Stimulated activated CD4-positive, alpha-beta T cell treated with anti-CD3 and anti-CD28 coated beads, TNF-alpha, amount 100 ng/mL, for 24 hours (primary cell): ENCODE measurements at places on chromosomes 6 and 20.

- no peak for DNase-seq
Measured at GRCh38 chr20:23320317-23320716, 30.3 kb upstream of the NXT1 start.

DNA sequence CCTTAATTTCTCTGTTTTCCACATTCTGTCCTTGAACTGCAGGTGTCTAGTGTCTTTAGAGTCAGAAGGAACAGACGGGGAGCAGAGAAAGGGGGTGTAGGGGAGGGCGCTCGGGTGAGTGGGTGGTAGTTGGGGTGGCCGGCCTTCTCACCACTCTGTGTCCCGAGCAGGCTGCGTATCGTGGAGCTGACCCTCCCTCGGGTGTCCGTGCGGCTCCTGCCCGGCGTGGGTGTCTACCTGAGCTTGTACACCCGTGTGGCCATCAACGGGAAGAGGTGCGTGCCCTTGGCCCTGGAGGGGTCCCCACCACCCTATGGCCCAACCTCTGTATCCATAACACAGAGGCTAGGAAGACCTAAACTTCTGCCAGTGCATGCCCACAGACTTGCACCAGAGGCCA, 5.3 kb downstream of the BPIFB4 start:
- DNase-seq: no peak

DNA sequence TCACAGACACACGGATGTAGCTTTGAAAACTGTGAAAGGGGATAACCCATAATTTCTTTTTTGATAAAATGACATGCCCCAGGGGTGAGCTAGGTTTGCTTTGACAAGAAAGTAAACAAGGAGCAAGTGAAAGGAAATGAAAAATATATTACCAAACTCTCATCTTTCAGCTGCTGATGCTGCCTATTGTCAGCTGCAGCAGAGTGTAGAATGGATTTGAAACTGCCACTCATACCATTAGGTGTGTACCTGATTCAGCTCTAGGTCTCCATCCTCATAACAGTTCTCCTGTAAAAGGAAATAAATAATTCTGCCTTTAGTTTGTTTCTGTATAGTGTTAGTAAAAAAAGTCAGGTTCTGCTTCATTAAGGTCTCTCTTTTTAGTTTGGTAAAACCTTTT, 415.1 kb upstream of the MARCKS start:
- no peak for DNase-seq

DNA sequence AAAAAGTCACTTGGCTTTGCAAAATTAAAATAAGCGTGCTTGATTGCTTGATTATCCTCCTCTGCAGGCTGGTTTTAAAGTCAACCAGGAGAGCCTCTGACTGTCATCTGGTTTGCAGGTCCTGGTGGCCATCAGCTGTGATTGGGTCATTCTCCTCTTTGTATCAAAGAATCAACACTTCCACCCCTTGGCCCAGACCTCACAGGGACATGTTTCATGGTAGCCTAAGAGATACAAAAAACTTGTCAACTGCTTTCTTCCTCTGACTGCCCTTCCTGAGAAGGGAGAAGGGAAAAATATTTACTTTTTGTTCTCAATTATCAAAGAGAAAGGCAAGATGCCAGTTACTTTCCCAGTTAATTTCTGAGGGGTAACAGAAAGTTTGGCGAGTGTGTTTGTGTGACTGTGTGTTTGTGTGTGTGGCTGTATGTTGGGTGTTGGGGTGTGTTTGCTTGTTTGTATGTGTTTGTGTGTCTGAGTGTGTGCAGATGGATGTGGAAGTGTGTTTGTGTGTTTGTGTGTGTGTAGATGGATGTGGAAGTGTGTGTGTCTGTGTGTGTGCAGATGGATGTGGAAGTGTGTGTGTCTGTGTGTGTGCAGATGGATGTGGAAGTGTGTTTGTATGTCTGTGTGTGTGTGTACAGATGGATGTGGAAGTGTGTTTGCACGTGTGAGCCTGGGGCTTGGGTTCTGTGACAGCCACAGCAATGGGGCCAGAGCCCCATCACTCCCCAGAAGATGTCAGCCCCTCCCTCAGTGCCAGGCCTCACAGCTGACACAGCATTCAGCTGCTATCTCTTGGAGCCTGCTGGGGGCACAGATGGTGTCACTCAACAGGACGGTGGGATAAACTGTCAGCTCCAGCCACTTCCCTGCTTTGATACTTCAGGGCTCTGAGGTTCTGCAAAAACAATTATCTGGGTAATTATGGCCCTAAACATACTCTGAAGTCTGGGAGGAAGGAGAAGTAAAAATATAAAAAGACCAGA, 98.6 kb upstream of the RNF24 start:
- DNase-seq: no peak

- DNase-seq: no peak
Measured at GRCh38 chr6:167733740-167734661, 92.7 kb upstream of the AFDN start.

DNA sequence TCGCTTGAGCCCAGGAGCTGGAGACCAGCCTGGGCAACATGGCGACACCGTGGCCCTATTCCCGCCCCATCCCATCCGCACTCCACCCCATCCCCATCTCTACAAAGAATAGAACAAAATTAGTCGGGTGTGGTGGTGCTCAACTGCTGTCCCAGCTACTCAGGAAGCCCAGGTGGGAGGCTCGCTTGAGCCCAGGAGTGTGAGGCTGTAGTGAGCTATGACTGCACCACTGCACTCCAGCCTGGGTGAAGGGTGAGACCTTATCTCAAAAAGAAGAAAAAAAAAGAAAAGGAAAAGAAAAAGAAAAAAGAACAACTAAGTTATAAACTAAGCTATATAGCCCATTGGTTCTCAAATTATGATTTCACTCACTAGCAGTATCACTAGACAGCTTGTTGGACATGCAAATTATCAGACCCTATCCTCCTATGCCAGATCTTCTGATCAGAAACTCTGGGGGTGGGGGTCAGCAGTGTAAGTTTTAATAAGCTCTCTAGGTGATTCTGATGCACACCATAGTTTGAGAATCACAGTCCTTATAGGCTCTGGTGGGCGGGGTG, 491 bp upstream of the ITCH start:
- no peak for DNase-seq

- no peak for DNase-seq
Measured at GRCh38 chr6:24761851-24762250, 12.9 kb upstream of the GMNN start.

DNA sequence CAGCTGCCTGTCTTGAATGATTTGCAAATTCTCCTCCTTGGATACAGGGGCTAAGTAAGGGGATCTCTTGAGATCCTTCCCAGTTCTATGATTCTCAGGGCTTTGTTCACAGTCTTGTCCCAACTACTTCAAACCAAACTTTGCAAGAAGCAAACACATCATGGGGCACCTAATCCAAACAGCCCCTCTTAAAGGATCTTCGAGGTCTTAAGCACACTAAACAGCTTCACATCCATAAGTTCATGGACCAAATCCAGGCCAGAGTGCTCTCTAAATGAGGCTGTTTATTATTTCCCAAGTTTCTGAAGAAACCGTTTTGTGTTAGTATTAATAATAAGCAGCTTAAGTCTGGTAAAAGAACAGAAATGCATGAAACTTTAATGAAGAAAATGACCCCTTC, 75.2 kb downstream of the KIF6 start:
- DNase-seq: no peak
